ENCODE measurements at places on chromosomes 7 and 10. TPM values are rescaled to one million over a fixed set of nuclear protein-coding genes. Genes with fewer than 3 reads are reported as not detected.

DNA sequence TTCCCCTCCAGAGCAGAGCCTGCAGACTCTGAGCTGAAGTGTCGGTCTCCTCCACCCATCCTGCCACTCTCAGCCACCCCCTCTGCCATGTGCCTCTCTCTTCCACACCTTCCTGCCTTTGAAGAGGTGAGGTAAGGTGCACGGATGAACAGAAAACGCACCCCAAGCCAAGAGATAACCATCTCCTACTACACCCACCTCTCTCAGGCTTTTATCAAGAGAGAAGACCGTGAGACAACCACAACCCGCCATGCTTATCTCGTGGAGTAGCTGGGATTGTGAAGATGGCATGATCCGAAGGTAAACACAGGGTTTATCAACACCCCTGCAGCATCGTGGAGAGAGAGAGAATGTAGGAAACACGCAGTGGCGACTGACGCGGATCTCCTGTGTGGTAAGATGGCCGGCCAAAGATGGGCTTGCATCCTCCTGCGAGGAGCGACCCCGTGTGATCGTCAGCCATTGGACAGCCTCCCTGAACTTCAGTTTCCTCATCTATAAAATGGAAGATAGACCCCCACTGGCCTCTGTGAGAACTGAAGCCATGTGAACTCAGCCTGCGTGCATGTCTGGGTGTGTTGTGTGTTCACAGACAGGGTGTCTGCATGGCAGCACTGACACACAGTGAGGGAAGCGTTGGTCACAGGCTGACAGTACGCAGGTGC lies 219.0 kb downstream of the DIP2C start:
- no peak for DNase-seq

The OR2A7 gene
- total RNA-seq = 10.7 TPM

The IKZF1 gene
- total RNA-seq = 5.6 TPM

DNA sequence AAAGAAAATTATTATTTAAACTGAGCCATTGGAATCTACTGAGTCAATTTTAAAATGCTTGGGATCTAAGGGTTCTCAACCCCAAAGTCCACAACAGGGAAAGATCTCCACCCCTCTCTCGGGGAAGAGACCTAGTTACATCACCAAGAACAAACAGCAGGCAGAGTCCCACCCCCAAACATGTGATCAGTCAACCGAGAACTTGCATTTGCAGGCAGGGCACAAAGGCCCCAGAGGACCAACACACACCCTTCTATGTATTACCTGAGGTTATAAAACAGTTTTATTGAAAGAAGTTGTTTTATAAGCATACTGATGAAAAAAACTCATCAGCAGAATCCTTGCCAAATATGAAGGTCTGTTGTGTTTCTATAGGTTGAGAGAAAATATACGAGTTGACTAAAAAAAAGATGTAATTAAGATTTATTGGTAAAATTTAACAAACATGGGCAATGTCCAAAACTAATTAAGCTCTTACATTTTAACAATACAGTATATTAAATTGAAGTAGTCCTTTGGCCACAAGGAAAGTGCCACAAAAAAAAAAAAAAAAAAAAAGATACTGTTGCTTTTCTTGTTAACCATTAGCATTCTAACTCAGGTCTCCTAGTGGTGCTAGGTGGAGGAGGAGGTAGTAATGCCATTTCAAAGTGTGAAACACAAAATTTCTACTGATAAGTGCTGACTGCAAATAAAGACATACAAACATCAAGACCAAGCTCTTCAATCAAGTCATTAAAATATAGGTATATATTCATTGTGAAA lies 975 bp upstream of the USP54 start:
- DNase-seq = peak; percentile 93

- no peak for DNase-seq
Observed at GRCh38 chr7:117731455-117731854, 141.8 kb downstream of the CTTNBP2 start.

DNA sequence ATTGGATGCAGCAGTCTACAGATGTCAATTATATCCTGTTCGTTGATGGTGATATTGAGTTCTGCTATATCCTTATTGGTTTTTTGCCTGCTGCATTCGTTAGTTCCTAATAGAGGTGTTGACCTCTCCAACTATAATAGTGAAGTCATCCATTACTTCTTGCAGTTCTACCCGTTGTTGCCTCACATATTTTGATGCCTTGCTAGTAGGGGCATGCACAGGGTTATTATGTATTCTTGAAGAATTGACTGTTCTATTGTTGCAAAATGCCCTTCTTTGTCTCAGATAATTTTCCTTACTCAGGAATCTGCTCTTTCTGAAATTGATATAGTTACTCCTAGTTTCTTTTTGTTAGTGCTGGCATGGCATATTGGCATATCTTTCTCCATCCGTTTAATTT lies 140.1 kb upstream of the INHBA start:
- no peak for DNase-seq

- no peak for DNase-seq
Observed at GRCh38 chr10:129322933-129323820, 143.9 kb upstream of the MGMT start.

DNA sequence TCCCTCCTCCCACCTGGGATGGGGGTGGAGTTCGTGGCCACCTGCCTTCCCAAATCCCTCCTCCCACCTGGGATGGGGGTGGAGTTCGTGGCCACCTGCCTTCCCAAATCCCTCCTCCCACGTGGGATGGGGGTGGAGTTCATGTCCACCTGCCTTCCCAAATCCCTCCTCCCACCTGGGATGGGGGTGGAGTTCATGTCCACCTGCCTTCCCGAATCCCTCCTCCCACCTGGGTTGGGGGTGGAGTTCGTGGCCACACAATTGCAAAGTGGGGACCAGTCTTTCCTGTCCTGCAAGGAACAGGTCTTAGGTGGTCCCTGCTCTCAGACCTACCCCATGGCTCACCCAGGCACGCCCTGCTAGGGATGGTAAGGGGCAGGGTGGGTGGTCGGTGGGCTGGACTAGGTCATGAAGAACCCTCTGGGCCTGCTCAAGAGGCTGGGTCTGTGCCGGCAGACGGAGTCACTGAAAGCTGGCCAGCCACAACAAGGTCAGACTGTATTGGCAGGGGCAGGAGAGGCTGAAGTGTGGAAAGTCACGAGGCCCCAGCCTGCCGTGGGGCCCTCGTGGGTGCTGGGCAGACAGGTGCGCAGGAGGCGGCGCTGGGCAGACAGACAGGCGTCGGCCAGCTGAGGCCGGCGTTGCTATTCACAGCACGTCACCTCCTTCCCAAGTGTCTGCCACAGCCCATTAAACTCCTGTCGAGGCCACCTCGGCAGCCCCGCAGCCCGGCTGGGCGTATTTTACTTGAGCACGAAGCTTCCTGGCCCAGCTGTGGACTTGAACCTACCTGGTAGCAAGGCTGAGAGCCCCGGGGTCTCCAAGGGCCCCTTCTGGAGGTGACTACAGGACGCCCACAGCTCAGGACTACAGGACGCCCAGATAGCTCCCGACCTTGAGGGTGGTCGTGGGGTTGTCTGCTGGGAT lies 4.1 kb downstream of the KNDC1 start:
- no peak for DNase-seq

GRCh38 chr7:153382641-153383101 lies 623.1 kb downstream of the ACTR3B start:
- no peak for DNase-seq

The HPSE2 gene
- 1.0 TPM for total RNA-seq

All from colonic mucosa (tissue), 4 donors.